ENCODE measurements at places on chromosomes 11 and 22.

- no peaks in the 10 kb centered on the region for H3K4me1 ChIP-seq
- DNase-seq, result no peak
- no peak overlapping the region for H3K4me3 ChIP-seq
- H3K36me3 ChIP-seq, result no peaks in the 10 kb centered on the region
- H3K27me3 ChIP-seq, result no peaks in the 10 kb centered on the region
Measured at GRCh38 chr11:131595797-131596196, 225.4 kb downstream of the NTM start.

GRCh38 chr11:29159552-29160465 lies 857.0 kb downstream of the KCNA4 start:
- no peak overlapping the region for H3K27ac ChIP-seq
- no peak overlapping the region for H3K4me3 ChIP-seq
- no peak for DNase-seq
- H3K36me3 ChIP-seq, result no peaks in the 10 kb centered on the region

GRCh38 chr11:118198370-118198769 lies 21.9 kb upstream of the SCN2B start:
- H3K27me3 ChIP-seq, result no peaks in the 10 kb centered on the region
- DNase-seq, result peak; percentile 73
- peaks cover 3% of the 10 kb centered on the region for H3K4me1 ChIP-seq
- no peak overlapping the region for H3K27ac ChIP-seq

DNA sequence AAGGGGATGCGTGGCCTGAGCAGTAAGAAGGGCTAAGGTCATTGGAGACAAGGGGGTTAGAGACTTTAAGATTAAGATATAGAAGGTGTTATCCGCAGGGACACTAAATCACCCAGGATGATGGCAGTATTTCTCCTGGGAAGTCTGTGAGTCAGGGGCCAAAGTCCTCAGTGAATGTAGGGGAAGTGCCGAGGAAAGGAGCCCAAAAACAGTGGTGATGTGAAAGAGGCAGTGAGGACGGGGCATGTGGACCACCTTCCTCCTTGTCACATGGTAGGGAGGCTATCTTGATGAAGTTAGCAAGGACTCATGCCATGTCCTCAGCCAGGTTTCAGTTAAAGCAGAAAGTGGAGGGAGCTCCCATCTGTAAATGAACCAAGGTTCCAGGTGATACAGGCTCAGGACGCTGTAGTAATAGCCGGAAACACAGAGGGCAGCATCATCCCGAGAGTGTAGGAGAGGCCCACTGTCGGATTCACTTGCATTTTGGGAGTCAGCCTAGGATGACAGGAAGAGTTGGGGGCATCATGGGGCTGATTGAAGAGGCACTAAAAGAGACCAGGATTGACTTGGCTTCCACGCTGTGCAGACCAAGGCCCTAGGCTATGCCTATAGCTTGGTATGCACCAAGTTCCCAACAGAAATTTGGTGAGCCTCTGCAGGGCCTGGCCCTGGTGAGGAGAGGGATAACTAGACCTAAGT lies 33.5 kb downstream of the WEE1 start:
- no peak overlapping the region for H3K27ac ChIP-seq
- H3K4me3 ChIP-seq, result no peak overlapping the region
- DNase-seq, result no peak
